Activated CD4-positive, alpha-beta T cell treated with anti-CD3 and anti-CD28 coated beads, Interleukin-2, amount 10 ng/mL, durations not matched to agents 24 days and 14 days (primary cell): ENCODE measurements at places on chromosomes 3 and 15.

DNA sequence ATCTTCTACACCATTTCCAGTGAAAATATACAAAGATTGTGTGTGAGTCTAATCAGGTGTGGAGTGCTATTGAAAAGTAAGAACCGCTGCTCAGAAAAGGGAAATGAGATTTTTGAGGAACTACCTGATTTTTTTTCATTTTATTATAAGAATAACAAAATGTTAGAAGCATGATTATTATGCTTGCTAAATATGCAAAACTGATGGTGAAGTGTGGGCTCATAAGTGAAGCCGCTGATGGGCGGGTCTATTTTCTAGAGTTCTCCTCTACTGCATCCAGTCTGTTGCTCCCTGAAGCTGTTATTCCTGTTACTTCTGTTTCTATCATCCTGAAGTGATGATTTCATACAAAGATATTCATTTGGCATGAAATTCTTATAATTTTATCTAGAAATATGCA, 612.0 kb downstream of the CADM2 start:
- DNase-seq: no peak

DNA sequence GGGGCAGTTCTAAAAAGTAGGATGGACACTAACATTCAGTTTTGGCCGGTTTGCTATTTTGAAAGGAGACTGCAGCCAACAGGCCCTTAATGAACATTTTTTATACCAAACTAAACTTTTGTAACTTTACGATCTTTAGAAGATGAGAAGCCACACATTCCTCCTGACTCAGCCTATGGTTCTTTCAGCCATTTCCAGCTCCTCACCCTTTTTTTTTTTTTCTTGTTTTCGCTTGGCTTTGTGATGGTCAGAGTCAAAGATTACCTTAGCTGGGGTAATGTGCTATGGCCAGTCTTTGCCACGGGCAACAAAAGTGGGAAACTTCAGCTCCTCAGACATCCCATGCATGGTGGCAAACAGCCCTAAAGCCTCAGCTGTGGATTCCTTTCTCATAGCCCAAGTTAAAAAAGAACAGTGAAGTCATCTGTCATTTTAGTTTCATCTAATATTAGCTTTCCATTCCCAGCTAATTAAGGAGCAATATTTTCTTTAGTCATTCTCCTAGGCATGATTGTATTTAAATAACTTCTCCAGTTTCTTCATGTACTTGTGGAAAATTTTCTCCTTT, 368.7 kb downstream of the MFSD1 start:
- DNase-seq: no peak

DNA sequence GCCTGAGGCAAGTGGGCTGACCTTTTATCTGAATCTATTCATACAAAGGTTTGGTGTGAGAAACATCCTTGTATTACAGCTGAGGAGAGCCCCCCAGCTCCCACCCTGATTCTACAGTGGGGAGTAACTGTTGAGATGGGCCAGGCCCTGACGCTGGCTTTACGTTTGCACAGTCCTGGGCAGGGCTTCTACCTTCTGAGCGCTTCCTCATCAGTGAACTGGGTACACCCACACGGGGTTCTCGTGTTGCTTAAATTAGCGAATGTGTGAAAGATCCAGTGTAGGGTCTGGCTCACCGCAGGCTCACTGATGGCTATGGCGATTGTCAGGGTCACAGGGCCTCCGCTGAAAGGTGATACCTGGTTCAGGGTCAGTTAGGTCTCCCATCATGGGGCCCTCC, 7.3 kb upstream of the GHRL start:
- DNase-seq: no peak

DNA sequence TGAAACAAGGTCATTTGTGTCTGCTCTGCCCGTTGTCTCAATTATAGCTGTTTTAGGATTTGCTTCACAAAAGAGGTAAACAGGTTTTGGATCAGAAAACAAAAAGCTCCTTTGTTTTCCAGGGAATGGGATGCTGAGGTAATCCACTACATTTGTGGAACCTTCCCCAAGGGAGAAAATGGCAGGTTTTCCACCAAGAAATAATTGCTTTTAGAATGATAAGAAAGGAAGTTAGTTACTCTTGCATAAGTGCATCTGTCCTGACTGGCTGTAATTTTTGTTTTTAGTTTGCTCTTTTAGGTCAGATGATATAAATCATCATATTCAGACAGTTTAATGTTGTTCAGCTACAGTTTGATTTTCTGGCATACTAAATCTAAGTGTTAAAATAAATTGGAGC, 198.5 kb upstream of the COL8A1 start:
- DNase-seq: no peak

GRCh38 chr3:190180268-190180667, 59.6 kb upstream of the P3H2 start:
- no peak for DNase-seq

DNA sequence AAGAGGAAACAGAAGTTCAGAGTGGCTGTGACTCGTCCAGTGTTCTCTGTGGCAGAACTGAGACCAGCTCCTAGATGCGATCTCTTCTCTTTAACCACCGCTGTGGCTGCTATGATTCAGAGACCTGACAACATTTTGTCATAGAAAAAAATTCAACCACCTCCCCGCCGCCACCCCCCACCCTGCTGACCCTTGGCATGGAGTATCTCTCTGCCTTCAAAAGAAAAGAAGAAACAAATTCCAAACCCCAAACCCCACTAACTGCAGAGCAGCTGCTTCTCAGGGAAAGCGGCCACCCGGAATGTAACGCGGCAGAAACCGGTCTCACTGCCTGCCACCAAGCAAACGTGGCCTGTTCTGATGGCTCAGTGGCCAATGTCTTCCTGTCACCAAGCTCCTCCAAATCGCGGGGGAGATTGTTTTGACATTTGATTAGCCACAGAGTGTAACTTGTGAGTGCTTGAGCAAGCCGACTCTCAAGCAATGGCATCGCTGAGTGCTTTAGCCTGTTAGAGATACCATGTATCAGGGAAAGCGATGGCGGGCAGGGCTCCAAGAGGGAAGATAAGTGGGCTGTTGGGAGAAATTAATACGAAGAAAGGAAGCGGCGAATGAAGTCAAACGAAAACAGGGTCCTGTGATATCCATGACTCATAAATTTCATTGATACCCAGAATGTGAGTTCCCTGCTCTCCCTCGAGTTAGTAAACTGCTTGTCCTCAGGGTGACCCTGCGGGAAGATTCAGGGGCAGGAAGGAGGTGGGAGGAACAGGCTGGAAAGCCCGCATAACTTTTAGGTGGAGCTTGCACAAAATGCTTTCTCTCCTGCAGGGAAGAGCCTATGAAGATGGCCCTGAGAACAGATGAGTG, 44.8 kb upstream of the TLE3 start:
- DNase-seq: peak; percentile 61
